ENCODE measurements at places on chromosomes 7 and 10. TPM values are rescaled to one million over a fixed set of nuclear protein-coding genes. Genes with fewer than 3 reads are reported as not detected.

The WNT2 gene
- 1.0 TPM for total RNA-seq

The FAM241B gene
- total RNA-seq: 6.5 TPM

The VWDE gene
- 2.3 TPM for total RNA-seq

The ANKRD7 gene
- total RNA-seq: not detected

The PTPRZ1 gene
- 1.4 TPM for total RNA-seq

The TEX36 gene
- total RNA-seq: not detected

DNA sequence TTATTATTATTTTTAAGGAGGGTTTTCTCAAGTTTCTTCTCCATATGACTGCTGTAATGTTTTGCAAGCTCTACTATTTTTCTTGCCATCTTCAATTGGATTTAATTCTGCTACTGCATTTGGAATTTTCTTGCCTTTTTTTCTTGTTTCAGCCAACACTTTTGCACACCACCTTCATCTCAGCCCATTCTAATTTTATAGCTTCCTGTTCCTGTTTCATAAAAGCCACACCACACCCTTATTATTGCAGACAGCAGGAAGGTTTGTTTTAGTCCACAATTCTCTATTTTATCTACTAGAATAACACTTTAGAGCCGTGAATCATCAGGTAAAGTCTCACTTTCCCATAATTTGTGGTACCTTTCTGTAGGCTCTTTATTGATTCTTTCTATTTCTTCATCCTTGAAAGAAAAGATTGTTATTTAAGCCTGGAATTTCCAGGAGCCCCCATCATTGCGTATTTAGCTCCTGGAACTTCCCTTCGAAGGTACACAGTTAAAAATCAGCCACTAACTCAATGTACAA, 209.3 kb upstream of the TBX20 start:
- H3K4me3 ChIP-seq: no peak overlapping the region
- no peak overlapping the region for H3K27ac ChIP-seq
- no peaks in the 10 kb centered on the region for H3K36me3 ChIP-seq

GRCh38 chr10:73503037-73503436, 7.2 kb upstream of the PPP3CB start:
- H3K36me3 ChIP-seq: peaks cover 62% of the 10 kb centered on the region
- H3K4me3 ChIP-seq: no peak overlapping the region
- H3K27ac ChIP-seq: no peak overlapping the region
- peaks cover 6% of the 10 kb centered on the region for H3K4me1 ChIP-seq
- H3K27me3 ChIP-seq: no peaks in the 10 kb centered on the region

DNA sequence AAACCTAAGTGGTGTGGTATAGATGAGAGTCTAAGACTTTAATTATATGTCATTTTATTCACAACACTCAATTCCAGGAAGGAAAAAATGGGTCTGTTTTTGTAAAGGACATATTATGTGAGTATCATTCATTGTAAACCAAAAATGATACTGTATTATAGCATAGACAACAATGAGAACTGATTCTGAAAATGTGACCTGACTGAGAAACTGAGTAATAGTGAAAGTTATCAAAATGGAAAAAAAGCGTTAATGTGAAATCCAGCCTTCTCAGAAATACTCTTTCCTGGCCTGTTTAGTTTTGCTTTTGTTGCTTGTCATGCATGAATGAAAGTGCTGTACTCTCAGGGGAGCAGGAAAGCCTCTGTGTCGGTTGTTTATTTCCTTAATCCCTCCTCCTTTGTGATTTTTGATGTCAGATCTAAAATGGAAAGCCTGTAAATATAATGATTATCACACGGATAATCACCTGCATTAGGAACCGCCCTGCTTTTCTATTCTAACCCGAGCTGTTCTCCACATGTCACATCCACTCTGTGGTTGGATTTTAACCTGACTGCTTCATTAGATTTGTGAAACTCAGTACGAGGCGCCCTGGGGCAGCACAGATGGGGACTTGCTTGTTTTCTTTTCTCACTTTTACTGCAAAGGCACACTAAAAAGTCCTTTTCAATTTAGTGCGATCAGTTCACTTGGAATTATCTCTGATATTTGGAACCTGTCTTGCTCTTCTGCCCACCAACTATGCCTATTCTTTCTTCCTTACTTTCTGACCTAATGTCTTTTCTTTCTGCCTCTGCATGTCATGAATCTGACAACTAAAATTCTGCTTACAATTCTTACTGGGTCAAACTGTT, 240.9 kb upstream of the KAT6B start:
- no peaks in the 10 kb centered on the region for H3K36me3 ChIP-seq
- no peaks in the 10 kb centered on the region for H3K27me3 ChIP-seq
- no peak for DNase-seq
- peak overlapping the region; percentile 18 for H3K4me3 ChIP-seq

GRCh38 chr7:24727154-24728120, 29.8 kb downstream of the GSDME start:
- no peak for DNase-seq
- no peaks in the 10 kb centered on the region for H3K4me1 ChIP-seq
- H3K27ac ChIP-seq: no peak overlapping the region
- no peaks in the 10 kb centered on the region for H3K36me3 ChIP-seq

DNA sequence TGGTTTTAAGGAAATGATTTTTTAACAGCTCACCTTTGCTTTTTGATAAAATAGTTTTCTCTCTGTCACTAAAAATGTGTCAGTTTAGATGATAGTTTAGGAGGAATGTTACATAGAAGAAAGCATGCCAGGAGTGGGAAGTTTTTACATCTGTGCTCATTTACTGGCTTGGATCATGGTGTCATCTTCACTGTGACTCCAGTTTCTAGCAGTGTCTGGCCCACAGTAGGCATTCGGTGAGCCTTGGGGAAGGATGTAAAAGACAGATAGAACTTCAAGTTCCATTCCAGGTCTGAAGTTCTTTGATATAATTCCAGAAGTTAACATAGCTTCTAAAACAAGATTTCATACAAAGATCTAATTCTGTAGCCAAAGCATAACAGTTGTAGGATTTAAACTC, 259.2 kb downstream of the BICC1 start:
- no peaks in the 10 kb centered on the region for H3K27me3 ChIP-seq
- DNase-seq: no peak
- H3K27ac ChIP-seq: no peak overlapping the region

GRCh38 chr10:33453081-33454025, 118.9 kb upstream of the NRP1 start:
- no peak for DNase-seq
- no peaks in the 10 kb centered on the region for H3K4me1 ChIP-seq
- H3K36me3 ChIP-seq: no peaks in the 10 kb centered on the region
- no peak overlapping the region for H3K27ac ChIP-seq
- no peaks in the 10 kb centered on the region for H3K27me3 ChIP-seq
